Brain pericyte (primary cell): ENCODE measurements at places on chromosomes 3 and 15.

GRCh38 chr15:66701422-66702034, 508 bp upstream of the SMAD6 start:
- DNase-seq: peak; percentile 50

DNA sequence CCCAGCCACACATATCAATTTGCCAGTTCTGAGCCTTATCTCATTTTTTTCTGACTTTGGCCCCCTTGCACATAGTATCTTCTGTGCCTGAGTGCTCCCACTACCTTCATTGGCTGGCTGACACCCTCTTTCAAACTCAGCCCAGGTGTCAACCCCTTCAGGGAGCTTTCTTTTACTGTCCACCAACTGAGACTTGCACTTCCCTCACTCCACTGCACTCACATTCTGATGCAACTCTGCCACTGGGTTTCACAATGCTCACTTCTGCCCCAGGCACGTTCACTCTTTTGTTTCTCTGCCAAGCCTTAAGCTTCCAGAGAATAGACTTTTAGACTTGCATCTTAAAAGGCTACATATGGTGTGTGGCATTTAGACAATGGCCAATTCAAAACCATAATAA, 101.5 kb upstream of the CBLB start:
- no peak for DNase-seq

GRCh38 chr3:8767256-8767666, 2.2 kb downstream of the OXTR start:
- DNase-seq: no peak

DNA sequence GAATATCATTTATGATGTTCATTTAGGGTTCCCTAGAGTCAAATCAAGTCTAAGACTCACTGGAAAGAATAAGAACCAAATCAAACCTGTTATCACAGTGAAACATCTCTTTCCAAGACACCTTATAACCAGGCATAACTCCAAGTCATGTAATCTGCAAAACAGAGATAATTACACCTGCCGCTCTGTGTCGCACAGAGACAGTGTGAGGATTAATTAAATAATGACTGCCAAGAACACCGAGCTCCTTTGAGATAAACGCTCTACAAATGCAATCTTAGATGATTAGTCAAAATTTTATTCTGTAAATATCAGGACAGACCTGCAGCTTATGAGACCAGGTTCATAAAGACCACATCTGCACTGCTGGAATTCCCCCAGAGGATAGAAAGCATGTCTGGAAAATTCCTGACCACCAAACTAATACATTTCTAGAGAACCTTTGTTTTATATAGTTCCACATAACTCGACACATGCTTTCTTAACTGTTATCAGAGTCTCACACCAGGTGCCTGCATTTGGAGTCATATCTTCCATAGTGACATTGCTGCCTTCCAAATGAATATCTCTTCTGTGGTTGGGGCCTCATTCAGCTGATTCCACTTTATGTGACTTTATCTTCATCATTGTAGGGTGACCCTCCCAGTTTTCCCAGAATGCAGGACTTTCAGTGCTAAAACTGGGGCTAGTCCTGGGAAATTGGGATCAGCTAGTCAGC, 252.8 kb downstream of the CD47 start:
- DNase-seq: no peak

DNA sequence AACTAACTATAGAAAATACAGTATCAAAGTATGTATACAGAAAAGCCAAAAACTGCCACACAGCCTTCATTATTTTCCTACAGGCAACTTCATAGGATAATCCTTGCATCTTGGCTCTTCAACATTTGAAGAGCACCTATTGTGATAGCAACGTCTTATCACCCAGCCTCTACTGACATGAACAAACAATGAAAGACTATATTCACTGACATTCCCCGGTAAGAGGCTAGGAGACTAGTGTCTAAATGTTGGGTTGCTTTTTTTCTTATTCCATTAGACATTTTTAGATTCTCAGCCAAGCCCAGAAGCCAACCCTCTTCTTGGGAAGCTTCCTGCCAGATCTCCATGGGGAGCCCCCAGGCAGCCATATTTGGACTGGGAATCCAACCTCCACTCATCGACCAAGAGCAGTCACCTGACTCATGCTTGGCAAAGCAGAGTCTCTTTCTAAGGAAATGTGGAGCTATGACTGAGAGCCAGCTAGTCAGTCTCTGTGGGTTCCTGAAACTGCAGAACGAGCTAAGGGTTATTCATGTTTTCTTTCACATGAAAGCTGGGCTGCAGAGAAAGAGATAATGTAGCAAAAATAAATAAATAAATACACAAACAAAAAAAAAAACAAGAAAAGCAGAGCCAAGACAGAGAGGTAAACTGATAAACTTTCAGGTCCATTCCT, 227.5 kb downstream of the MAGI1 start:
- peak; percentile 2 for DNase-seq

DNA sequence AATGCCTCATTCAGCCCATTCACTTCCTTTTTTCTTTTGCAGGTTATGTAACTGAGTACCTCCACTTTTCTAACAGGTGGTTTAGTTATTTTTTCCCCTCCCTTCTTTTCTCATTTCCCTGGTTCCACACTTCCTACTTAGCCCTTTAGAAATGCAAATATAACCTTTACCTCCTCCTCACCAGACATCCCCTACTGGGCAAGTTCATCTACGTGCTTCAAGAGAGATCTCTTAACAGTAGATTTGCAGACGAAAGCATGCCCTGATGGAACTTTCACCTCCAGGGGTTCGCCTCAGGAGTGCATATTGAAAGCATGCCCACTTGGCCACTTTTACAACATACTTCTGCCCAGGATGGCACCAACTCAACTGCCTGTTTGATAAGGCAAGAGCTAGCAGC, 314.1 kb upstream of the LRRC3B start:
- no peak for DNase-seq

- no peak for DNase-seq
These were observed 41.4 kb upstream of the SLC41A3 start for GRCh38 chr3:126125341-126125740.

- DNase-seq: no peak
These were observed 34.0 kb downstream of the MRPL46 start for GRCh38 chr15:88433046-88433685.

- no peak for DNase-seq
These were observed 47.0 kb downstream of the RPLP1 start for GRCh38 chr15:69499521-69500211.

- no peak for DNase-seq
These were observed 20.1 kb upstream of the ZCWPW2 start for GRCh38 chr3:28328188-28329151.

DNA sequence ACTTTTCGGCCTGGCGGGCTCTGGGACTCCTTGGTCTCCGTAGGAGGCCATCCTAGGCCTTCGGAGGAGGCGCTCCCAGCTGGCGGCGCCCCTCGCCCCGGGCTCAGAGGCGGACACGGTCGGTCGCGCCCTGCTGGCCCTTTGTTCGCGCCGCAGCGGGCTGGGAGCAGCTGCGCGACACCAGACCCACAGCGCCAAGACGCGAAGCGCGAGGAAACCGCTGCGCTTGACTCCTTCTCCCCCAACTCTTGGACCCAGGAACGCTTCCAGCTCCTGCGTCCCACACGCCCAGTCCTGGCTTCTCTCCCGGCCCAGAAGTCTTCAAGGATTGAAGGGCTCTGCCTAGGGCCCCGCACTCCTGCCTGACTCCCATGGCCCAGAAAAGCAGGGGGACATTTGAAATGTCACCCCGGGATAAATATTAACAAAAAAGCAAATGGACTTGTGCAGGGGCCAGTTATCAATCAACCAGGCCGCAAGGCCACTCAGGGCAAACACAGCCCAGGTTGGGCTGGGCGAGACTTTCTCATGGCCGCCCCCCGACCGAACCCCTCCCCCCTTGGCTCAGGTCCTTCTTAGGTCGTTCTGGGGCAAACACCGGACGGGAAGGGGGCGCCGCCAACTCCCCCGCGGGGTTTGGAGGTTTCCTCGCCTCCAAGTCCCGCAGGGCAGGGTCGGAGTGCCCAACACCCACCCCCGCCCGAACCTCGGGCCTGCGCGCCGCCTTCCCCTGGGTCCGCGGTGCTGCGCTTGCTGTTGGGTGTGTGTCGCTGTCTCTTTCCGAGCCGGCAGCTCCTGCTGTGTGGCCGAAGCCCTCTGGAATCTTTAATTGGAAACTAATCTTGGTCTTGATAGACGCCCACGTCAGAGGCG, 5.1 kb downstream of the ONECUT1 start:
- DNase-seq: no peak

DNA sequence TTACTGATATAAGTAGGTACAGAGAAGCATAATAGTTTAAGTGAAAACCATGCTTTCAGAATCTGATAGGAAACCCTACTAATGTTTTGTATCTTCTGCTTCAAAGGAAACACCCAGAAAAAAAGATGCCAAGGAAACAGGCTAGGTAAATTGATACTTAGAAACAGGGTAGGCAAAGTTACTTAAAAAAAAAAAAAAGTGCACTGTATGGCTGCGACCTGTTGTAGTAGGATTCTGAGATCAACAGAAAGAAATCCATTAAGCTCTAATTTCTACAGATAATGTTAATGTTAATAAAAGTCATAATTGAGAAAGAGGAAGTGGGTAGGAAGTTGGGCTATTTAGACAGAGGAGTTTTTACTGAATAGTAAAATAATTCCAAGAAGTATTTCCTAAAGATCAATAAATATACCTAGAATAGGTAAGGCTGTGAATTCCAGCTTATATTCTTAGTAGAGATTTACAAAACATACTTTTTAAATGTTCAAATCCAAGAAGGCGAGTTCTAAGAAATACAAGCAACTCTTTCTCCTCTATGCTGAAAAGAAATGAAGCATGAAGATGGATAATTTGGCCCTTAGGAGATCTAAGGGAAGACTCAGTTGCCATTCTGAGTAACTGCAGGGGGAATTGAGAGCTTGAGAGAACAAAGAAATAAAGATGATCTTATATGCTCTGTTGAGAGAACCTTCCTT, 24.1 kb upstream of the STT3B start:
- no peak for DNase-seq

- DNase-seq: no peak
These were observed 139.3 kb downstream of the FOXP1 start for GRCh38 chr3:71444028-71444860.

DNA sequence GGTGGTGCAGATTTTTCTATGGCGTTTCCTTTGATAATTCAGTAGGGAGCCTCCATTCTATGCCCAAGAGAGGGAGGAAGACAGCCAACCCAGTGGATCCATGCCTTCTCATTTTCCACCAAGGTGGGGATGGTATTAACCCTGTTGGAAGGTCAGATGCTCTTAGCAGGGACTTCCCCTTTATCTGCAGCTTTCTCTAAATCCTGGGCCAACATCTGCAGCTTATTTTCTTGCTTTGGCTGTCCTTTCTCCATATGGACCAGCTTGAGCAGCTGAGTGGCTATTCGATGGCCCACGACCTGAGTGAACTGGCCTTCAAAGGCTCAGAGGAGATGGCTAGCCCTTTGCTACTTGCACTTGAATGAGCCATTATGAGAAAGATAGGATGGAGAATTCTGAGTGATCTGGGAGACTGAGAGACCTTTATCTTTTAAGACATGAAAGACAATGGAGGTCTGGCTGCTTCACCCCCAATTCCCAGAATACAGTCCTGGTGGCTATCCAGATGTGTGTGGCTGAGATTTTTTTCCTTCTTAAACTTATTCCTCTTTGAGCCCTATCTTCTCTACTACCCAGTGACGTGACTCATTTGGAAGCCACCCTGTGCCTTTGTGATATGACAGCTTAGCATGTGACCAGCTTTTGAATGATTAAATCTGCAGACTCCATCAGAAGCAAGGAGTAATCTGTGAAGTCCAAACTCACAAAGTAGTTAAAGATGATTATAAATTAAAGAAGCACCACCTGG, 39.6 kb upstream of the TRAK1 start:
- DNase-seq: no peak

DNA sequence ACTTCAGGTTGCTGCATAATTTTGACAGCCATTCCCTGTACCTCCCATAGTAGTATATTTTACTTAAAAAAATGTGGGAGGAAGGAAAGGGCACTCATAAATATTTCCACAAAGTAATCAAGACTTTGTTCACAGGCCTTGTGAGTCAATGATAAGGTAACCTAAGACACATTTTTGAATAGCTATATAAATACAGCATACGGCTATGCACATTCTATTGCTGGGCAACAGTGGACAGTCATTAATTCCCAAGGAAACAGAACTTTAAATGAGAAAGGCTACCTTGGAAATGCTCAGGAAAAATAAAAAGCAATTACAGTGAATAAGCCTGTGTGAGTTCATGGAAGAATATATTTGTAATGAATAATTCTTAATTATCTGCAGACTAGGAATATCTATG, 144.0 kb downstream of the CADM2 start:
- DNase-seq: no peak

DNA sequence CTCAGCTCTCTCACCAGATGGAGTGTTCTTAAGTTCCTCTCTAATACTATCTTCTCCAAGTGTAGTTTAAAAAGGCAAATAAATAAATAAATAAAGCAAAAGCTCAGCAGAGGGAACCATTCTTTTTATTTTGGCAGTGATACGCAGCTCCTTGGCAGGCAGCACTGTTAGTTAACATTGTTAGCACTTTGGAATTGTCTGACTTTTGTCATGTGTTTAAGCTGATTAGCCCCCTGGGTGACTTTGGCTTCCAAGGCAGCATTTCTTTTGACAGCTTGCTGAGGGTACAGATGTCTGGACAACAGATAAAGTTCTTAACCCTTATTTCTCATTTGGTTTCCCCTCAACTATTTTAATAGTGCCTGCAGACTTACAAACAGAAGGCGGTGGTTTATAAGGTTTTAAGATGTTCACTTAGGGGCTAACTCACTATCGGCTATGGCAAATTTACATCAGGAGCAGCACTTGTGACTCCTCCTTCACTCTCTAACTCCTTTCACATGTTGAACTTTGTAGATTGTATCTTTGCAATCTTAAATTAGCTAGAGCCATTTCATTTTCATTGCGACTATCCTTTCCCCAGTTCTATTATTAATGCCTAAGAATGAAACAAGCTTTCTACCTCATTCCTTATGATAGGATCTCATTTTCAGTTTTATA, 213.4 kb downstream of the ZBBX start:
- no peak for DNase-seq

- no peak for DNase-seq
These were observed 1.9 kb upstream of the ATP2B2 start for GRCh38 chr3:10507331-10507730.

DNA sequence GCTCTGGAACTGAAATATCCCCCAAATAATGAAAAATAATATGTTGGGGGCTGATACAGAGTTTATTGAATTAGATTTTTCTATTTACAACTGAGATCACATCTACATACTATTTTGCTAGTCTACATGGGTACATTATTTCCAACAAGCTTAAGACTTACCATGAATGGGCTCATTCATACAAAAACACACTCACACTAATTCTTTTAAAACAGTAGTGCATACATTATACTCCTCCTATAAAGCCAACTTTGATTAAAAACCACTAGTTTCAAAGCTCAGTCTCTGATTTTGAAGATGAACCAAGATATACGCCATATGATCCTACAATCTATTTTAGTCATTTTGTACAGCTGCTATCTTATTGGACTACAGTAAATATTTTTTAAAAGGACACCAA, 24.9 kb downstream of the TSPAN3 start:
- no peak for DNase-seq

GRCh38 chr3:129576514-129577352, 29.7 kb downstream of the PLXND1 start:
- DNase-seq: no peak

- no peak for DNase-seq
These were observed 13.2 kb downstream of the STOML1 start for GRCh38 chr15:73978896-73979295.

GRCh38 chr3:107579371-107579770, 56.6 kb downstream of the BBX start:
- DNase-seq: no peak

- DNase-seq: no peak
These were observed 16.7 kb upstream of the RPL24 start for GRCh38 chr3:101703169-101703568.

- DNase-seq: no peak
These were observed 46.5 kb upstream of the SMAD6 start for GRCh38 chr15:66655511-66655910.
